ENCODE measurements at places on chromosomes 6 and 20.
A peak's percentile ranks its signal among the peaks of the same experiment; 100 is the strongest.

DNA sequence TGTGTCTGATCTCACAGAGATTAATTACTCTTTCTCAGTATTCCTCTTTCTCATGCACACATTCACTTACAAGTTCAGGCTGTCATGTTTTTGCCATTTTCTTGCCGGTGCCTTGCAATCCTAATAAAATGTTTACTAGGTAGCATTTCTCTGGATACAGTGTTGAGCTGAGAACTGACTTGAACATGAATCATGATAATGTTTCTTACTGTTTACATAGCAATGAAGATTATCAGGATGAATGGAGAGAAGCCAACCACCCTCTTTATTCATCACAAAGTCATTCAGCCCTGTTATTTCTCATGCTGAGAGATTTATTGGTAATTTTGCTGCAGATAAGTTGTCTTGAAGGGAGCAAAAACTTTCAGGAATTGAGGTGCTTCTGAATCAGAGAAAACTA is 185.5 kb upstream of the ECI2 start:
- DNase-seq: no peak

DNA sequence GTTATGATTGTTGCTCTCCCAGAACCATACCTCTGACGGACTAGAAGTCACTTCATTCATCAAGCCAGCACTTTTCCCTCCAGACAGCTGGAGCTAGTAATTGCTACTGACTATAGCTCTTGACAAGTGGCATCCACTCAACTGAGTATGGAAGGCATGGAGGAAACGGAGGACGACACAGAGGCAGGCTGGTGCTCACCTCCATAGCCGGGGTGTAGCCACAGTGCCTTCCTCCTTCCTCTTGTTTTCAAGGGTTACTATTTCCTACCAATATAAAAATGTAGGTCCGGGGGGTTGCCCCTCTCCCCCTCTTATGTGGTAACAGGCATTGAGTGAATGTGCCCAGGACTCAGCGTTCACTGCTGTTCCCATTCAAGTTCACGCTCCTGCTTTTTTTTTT is 23.5 kb upstream of the FOXC1 start:
- DNase-seq: no peak

DNA sequence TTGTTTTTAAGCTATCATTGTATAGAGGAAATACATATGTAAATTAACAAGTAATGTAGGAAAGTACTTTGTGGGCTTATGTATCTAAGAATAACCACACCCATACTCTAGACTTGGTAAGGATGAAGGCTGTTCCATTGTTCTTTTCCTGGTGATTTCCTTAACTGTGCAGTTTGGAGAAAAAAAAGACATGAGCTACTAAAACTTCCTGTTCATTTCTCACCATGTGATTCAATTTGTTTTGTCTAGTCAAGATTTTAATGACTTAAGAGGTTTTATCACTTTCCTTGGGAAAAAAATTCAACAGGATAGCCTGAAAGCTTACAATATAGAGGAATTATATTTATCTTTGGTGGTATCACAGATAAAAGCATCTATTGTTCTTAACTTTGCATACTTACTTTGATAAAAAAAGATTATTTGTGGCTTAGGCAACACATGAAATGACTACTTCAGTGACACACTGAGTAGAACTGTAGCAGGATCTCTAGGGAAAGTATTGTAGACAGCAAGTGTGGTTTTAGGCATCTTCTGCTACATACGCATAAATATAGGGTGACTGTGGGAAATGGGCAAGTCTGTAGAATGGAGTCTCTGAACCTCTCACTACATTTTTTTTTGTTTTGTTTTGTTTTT is 80.3 kb downstream of the GJA1 start:
- no peak for DNase-seq

- no peak for DNase-seq
Measured at GRCh38 chr6:22622351-22622750, 53.0 kb downstream of the HDGFL1 start.

DNA sequence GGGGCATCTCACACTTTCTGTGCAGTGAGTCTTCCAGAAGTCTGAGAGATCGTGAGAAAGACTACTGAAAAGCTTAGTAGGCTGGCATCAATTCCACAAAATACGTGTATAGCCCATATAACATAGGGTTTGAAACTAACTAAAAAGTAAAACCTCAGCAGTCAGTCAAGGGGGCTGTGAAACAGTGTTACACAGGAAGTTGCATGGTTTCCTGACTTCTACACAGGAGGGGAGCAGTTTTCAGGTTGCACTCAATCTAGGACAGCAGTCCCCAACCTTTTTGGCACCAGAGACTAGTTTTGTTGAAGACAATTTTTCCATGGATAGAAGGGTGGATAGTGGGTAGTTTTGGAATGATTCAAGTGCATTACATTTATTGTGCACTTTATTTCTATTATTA is 4.7 kb upstream of the LY86 start:
- no peak for DNase-seq

DNA sequence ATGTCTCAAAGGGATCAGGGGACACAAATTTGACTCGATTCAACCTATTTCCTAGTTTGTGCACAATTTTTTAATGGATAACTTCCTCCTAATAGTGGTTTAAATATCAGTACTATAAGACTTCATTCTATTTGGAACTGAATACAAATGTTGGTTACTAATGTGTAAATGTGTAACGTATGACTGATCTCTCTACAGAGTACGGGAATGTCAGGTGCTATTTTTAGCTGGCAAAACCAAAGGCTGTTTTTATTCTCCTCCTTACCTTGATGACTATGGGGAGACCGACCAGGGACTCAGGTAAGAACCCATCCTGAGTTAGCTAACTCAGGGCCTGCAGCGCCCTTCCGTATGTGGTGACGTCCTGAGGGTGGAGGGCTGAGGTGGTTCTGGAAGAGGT is 33.0 kb downstream of the PRPH2 start:
- DNase-seq: no peak

DNA sequence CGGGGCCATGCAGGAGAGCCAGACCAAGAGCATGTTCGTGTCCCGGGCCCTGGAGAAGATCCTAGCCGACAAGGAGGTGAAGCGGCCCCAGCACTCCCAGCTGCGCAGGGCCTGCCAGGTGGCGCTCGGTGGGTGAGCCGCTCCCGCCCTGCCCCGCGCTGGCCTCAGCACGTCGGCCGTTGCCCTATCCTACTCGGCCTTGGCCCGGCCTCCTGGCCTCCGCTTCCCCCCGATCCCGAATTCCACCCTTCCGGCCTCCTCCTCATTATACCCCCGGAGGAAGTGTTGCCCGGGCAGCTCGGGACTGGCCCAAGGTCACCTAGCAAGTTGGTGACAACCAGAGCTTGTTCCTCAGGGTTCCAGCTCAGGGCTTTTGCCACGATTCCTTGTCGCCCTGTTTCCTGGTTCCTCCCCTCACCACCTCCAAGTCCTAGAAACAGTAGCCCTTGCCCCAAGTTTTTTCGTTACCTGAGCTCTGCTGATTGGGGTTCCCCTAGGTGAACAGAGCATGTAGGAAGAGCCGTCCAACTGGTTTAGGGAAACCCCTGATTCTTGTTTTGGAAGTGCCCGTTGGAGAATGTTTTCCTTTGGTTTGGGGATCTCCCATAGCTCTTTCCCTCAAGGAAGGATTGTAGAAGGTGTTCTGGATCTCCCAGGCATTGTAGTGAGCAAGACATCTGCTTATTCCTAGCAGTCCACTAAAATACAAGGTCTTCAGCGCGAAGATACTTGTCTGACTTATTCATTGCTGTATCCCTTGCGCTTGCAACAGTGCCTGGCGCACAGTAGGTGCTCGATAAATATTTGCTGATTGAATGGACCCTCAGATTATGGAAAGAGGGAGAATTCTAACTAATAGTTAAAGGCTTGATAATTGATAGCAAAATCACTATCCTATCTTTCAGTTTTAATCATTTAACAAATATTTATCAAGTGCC is 641 bp downstream of the ARFGEF2 start:
- peak; percentile 13 for DNase-seq

- no peak for DNase-seq
Measured at GRCh38 chr20:5886788-5887187, 63.5 kb downstream of the TRMT6 start.

DNA sequence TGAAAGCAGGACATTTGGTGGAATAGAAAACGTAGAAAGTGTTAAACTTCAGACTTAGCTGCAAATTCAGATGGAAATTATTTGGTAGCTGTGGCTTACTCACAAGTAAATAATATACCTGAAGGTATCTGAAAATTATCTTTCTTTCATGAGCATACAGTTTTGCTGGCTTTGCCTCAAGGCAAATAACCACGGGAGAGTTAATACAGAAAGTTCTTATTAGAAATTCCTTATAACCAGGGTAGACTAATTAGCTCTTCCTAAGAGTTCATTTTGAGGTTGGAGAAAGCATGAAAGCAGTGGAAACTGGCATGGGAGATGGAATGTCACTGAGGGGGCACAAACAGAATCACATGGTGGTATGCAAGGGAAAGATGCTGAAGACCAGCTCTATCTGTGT is 217.5 kb downstream of the CD83 start:
- no peak for DNase-seq

DNA sequence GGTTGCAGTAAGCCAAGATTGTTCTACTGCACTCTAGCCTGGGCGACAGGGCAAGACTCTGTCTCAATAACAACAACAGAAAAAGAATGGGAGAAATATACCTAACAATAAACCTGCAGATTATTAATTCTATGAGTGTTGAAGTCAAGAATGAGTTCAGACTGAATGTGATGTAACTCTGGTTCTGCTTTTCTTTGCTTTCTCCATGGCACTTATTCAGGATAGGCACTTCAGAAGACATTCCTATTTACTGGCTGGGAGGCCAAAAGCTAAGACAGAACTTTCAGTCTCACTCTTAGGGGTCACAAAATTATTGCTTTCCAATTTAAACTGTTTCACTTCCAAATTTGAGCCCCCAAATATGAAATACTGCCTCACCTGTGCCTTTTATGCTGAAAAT is 15.7 kb upstream of the PRIM2 start:
- no peak for DNase-seq

DNA sequence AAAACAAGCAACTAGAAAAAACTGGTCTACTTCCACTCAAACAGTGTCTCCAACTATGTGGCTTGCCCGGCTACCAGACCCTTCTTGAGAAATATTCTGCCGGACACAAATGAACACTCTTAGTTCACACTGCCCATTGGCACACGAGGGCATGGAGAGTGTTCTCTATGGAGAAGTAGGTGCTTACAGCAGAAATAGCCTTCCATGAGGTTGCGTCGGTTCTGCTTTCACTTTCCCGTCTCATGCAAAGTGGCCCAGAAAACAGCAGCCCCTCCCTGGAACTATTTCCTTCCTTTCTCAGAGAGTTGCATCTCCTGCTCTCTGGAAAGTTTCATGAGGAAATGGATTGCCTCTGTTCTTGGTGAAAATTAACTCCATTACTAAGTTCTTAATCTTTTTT is 9.5 kb upstream of the HLA-DOA start:
- DNase-seq: no peak

DNA sequence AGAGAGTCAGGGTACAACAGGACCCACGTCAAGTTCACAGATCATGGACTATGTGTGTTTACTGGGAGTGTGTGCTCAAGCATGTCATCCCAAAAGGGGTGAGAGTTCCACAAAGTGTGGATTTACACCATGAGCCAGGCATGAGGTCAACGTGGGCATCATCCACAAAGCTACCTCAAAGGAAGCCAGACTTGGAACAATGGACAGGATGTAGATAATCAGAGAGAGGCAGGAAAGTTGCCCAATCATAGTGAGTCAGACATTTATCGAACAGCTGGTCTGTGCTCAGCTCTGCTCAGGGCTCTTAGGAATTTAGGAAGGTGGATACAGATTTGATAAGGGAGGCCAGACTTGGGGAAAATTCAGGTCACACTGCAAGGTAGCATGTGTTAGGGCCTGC is 317.2 kb upstream of the CDYL start:
- no peak for DNase-seq

- no peak for DNase-seq
Measured at GRCh38 chr20:25254986-25255680, 7.2 kb downstream of the PYGB start.

DNA sequence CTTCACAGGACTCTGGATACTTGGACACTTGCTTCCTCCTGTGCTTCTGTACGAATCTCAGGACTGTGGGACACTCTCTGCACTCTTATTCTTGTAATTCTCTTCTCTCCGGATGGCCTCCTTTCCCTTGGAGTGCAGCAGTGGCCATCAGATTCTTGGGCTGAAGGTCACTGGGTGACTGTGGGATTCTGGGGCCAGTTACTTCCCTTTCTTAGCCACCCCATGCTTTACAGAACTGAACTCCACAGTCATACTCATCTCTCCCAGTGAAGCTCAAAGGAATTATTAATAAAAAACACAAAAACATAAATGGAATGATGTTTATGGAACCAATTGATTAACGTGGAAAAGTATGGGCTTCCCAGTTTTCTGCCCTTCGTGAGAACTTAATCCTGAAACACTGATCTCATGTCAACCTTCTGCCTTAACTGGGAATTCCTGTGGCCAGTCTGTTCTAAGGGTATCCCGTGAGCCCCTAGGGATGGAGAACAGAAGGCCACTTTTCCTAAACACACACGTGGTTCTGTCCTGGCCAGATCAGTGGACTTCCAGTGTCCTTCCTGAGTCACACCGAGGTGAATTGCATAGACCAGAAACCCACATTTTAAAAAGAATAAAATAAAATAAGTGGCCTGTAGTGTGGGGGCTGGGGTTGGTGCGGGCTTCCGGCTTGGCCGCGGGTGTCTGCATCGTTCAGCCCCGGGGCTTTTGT is 23.6 kb upstream of the HLA-E start:
- DNase-seq: no peak

GRCh38 chr6:14806101-14806500 is 439.8 kb upstream of the JARID2 start:
- DNase-seq: no peak

DNA sequence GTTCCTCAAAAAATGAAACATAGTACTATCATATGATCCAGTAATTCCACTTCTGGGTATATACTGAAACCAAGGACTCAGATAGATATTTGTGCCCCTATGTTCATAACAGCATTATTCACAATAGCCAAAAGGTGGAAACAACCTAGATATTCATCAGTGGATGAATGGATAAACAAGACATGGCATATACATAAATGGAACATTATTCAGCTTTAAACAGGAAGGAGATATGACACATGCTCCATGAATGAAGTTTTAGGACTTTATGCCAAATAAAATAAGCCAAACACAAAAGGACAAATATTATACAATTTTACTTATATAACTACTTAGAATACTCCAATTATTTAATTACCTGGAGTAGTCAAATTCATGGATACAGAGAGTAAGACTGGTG is 16.4 kb downstream of the PLCB1 start:
- no peak for DNase-seq

DNA sequence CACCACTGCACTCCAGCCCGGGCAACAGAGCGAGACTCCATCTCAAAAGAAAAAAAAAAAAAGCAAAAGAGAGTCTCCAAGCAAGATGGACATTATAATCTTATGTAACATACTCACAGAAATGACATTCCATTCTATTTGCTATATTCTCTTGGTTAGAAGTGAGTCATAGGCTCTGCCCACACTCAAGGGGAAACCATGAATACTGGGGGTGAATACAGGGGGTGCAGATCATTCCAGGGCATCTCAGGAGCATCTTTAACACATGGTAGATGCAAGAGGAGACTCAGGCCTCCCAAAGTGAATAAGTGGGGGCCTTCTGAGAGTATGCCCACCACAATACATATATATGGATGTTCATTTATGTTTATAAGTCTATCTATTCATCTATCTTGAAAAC is 18.3 kb upstream of the RANBP9 start:
- DNase-seq: no peak
